ENCODE measurements at places on chromosomes 1 and 21.

GRCh38 chr1:175192111-175192629 is 406 bp downstream of the KIAA0040 start:
- DNase-seq: peak; percentile 43

- DNase-seq: no peak
These were observed 1.7 kb upstream of the OR11L1 start for GRCh38 chr1:247843411-247843810.

DNA sequence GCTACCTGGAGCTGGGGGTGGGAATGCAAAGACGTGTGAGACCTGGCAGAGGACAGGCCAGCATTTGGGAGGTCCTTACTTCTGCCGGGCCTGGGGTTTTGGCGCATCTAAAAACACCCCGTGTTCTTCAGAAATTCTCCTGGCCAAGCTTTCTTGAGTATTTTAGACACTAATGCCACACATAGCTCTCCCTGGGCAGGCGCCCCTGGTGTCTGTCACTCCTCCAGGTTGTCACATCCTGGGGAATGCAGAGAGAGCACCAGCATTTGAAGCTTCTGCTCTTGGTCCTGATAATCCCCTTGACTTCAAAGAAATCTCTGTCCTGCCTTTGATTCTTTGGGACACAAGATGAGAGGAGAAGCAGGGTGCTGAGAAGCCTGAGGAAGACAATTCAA is 6.0 kb downstream of the CAPN9 start:
- DNase-seq: no peak

GRCh38 chr1:42730988-42731387 is 9.0 kb downstream of the CLDN19 start:
- peak; percentile 22 for DNase-seq

DNA sequence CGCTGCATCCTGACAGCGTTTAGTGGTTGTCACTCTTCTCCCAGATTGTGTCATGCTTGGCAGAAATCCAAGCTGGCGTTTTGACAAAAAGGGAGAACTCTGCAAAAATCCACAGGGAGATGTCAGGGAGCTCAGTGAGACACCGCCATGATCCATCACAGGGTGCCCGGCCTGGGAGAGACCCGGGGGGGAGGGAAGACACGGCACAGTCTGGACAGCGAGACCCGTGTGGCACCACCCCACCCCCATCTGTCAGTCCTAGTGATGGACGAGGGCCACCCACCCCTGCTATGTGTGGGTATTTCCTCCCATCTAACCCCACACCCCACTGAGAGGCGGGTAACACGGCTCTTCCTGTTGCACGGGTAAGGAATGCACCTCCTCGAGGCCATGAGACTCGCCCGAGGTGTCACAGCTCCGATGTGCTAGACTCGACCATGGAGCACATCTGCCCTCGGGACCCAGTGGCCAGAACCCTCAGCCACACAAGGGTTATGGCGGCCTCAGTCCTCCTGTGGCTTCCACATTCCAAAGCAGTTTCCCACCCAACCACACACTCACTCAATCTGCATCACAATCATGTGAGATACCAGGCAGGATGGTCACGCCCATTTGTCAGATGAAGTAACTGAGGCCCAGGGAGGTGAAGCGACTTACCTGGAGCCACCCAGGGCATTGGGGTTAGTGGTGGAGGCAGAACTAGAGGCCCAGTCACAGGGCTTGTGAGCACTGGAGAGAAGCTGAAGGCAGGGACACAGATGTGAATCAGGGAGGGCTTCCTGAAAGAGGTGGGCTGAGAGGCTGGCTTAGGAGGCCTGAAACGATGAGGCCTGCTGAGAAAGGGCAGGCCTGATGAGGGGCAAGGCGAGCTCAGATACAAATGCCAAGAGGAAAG is 688.5 kb downstream of the MATN1 start:
- no peak for DNase-seq

- DNase-seq: no peak
These were observed 497 bp downstream of the FCRLB start for GRCh38 chr1:161721738-161722343.

- DNase-seq: peak; percentile 62
These were observed 87.1 kb upstream of the CACNA1E start for GRCh38 chr1:181396171-181396670.

DNA sequence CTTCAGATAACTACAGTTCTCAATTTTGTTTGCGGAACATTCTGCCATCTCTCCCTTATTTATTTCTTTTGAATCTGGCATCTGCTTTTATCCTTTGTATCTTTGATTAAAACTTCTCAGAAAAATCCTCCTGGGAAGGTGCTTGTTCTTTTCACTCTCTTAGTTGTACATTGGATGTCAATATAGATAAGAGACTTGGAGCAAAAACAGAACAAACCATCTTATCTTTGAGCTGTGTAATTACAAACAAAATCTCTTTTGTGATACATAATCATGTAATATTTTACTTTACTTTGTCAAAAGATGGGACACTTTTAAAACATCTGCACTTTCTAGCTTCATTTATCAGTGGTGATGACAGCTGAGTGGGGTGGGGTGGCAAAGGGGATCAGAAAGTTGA is 307.2 kb upstream of the LYPLAL1 start:
- no peak for DNase-seq

GRCh38 chr1:11654939-11655808 is 497 bp downstream of the FBXO44 start:
- no peak for DNase-seq

- DNase-seq: no peak
These were observed 2.2 kb upstream of the IRF6 start for GRCh38 chr1:209808059-209808581.

GRCh38 chr1:56897150-56898004 is 42.8 kb downstream of the C8A start:
- DNase-seq: no peak

- DNase-seq: no peak
These were observed 648.1 kb downstream of the PLPP3 start for GRCh38 chr1:55931081-55931940.

- no peak for DNase-seq
These were observed 132.5 kb downstream of the ZNF326 start for GRCh38 chr1:90127288-90127953.

DNA sequence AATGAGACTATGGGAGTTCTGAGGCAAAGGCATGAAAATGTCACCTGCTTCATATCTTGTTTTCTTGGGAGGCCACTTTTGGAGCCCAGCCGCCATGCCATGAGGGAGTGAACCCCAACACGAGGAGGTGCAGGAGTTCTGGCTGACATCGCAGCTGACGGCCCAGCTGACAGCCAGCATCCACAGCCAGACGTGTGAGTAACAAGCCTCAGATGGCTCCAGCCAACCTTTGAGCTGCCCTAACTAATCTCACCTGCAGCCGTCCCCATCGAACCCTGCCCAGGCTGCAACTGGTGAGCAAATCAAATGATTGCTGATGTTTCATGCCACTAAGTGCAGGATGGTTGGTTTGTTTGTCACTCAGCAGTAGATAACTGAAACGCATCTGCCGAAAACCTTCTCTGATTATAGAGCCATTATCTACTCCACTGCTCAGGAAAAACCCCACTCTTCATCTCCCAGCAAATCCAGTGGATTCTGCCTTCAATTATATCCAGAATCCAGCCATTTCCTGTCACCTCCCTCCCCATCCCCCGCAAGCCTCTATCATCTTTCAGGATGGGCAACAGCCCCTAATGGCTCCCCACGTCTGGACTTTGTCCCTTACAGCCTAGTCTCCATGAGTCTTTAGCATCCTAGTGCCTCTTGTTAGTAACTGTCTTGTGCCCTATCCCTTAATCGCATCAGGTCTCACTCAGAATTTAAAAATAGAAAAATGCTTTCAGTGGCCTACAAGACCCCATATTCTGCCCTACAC is 18.5 kb upstream of the RAB4A start:
- DNase-seq: no peak

DNA sequence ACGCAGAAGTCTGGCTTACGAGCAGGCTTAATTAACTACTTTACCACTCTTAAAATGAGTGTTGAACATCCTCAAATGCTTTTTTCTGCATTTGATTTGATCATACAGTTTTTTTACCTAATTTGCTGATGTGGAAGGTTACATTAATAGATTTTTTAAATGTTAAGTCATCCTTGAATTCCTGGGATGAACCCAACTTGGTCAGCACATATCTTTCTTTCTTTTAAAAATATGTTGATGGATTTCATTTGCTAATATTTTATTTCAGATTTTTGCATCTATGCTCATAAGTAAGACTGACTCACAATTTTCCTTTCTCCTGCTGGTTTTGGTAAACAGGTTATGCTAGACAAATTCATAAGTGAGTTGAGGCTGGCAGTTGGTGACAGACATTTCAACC is 82.9 kb downstream of the LHX4 start:
- no peak for DNase-seq

DNA sequence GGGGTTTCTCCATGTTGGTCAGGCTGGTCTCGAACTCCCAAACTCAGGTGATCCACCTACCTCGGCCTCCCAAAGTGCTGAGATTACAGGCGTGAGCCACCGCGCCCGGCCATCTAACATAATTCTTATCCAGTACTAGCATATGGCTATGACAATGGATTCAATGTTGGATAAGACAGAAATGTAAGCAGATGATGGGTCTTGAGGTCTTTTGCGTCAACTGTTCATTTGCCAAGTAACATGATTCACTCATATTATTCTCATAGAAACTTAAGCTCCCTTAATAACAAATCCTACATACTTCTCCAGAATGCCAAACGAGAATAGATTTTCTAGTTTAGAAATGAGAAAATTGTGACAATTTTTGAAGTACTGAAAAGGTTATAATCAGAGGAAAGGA is 170.3 kb downstream of the RGS7 start:
- no peak for DNase-seq

DNA sequence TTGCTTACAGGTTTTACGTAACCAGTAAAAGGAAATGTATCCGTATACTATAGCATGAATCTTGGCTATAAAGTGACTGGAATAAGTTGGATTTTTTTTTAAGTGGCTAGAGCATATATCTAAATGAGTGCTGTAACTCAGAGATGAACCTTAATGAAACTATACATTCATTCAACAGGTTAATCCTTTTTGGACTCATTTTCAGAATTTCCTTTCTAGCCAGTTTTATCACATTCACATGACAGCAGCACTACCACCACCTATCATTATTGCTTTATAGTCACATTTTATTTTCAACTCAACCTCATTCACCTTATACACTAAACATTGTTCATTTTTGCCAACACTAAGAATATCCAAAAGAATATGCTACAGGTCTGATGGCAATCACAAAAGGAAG is 30.6 kb downstream of the FRRS1 start:
- DNase-seq: no peak

All from CD4-positive, alpha-beta T cell treated with Interleukin-17A for 1 hour (primary cell).